ENCODE measurements at places on chromosomes 3 and 15.

DNA sequence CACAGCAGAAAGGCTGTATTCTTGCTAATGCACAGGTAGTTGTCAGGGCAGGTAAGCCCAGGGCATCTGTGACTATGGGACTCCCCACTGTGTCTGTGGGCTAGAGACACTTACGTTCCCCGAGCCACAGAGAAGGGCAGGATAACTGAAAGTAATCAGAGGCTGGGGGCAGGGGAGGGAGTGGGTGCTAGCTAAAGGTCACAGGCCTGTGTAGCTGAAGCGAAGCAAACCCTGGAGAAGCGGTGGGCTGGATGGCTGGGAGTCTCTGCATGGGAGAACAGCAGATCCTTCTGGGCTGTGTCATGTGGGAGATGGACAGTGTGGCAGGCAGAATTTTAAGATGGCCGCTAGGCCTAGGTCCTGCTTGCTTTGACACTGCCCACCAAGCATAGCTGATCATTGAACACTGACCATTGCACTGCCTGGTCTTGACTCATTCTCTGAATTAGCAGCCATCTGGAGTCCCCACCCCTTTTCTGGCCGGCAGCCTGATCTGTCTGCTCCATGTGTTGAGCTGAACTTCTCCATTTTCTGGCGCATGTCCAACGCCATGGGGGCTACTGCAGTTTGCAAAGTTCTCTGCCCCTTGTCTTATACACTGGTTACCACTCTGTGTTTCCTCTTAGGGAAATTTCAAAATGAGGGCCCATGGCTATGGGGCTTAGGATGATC, 110.0 kb downstream of the DGKG start:
- no peak for DNase-seq

DNA sequence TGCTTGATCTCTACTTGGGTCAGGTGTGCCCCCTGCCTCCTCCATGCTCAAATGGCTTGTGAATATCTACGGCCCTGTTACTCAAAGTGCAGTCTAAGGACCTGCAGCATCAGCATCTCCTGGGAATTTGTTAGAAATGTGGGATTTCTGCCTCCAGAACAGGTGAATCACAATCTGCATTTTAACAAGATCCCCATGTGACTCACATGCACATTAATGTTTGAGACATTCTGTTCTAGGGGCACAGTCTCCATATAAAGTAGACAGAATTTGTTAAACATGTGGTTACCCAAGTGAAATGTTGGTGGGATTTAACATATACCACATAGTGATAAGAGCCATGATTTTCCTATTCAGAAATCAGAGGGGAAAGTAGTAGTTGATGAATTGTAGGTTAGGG, 256.2 kb downstream of the NR1D2 start:
- no peak for DNase-seq

DNA sequence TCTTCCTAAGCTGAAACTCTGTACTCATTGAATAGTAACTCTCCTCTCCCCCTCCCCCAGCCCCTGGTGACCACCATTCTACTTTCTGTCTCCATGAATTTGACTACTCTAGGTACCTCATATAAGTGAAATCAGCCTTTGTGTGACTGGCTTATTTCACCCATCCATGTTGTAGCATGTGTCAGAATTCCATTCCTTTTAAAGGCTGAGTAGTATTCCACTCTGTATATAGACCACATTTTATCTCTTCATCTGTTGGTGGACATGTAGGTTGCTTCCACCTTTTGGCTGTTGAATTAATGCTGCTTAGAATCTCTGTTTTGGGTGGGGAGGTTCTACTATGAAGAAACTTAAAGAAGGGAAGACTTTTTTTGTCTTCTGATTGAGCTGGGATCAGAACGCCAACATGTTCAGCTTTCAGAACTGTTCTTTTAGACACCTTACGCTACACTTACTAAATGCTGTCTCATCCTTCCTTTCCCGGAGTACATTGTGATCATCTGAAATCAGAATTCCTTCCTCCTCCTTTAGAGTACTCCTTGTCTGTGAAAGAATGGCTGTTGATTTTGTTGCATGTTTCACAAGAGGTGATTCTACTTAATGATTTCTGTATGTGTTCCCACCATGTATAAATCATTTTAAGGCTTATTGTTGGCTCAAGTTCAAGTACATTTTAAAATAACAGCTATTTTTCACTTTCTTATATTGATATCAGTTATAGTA, 50.3 kb downstream of the MRPS25 start:
- DNase-seq = no peak

GRCh38 chr3:183533412-183534132, 21.9 kb downstream of the KLHL6 start:
- DNase-seq = no peak

DNA sequence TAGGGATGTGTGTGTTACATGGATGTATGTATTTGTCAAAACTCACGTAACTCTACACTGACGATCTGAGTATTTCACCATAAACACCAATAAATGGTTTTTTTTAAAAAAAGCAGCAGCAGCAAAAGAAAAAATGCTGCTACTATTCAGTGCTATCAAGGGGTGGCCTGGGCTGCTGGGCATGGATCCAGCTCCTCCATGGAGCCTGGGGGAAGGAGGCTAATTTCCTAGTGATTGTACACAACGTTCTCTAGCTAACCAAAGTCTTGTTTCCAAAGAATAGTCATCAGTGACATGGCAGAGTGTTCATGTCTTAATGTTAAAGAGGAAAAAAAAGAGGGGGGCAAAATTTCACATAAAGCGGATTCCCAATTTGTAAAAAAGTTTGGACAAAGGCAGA, 29.0 kb downstream of the POMGNT2 start:
- DNase-seq = no peak

DNA sequence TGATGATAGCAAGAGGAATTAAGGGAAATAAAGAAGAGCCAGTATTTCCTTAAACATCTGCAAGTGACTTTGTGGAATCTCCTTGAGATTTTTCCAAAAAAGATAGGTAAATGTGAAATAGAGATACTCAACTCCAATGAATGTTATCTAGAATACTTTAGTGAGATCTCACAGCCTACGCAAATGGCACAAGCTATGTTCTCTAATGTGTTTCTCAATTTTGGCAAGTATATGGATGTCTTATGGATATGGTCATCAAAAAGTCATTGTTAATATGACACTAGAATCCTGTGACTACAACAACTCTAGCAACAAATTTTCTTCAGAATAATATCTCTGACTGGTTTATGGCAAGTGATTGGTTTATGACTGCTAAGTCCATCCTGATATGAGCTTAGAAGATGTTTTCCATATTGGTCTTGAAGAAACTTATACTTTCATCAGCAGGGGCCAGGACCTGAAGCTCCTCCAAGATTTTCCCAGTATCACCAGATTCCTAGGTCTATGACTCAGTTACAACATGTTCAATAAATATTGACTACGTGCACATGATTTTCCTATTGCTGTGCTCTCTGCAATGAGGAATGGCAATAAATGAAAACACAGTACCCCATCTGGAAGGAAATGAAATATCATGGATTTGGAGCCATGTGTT, 170.9 kb upstream of the THBS1 start:
- no peak for DNase-seq

DNA sequence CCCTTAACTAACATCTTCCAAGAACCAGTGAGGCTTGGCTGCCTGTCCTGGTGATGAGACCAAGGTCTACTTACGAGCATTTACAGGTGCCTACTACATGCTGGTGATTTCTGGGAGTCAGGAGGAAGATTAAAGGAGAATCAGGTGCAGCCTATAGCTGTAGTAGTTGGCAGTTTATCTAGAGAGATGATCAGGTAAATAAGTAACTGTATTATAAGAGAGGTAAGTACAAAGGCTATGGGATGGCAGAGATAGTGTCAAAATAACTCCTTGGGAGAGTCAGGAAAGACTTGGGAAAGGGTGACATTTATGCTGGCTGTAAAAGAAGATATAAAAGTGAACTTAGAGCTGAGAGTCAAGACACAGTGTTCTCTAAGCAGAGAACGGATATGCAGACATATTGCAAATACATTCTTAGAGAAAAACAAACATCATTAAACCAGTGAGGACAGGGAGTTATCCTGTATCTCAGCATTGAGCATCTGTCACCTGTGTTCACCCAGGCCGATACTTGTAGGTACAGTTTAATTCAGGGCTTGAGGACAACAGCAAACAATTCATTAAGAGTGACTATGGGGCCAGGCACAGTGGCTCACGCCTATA, 49.7 kb upstream of the ACP3 start:
- no peak for DNase-seq

GRCh38 chr3:119380697-119381096, 82.7 kb downstream of the TMEM39A start:
- DNase-seq = no peak

GRCh38 chr3:188303286-188303799, 149.4 kb downstream of the LPP start:
- DNase-seq = no peak

- no peak for DNase-seq
Observed at GRCh38 chr3:169090559-169090958, 573.0 kb downstream of the MECOM start.

DNA sequence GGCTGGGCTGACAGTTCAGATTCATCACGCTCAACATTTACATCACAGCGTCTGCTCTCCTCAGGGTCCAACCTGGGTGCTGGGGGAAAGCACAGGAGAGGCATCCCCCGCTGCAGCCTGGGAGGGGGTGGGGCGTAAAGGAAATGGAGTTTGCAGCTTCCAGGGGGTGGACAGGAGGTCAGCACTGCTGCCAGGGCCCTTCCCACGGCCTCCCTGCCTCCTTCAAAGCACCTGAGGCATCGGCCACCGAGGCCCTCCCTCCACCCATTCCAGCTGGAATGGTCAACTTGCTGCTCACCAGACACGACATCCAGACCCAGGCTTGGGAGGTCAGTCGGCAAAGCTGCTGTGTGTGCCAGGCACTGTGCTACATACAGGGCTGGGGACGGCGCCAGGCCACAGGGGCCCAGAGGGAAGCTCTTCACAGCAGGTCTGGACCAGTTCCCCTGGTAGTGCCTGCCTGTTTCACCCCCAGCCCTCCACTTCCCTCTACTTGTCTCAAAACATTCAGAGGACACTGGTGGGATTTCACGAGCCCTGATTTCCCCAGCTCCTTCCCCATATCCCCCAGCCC, 120.7 kb downstream of the ANP32A start:
- DNase-seq = no peak

All from stimulated activated CD4-positive, alpha-beta T cell treated with anti-CD3 and anti-CD28 coated beads, Interleukin-1b, Interleukin-23, amount 100 ng/mL, for 24 hours (primary cell).